ENCODE measurements at places on chromosomes 12 and 14.

DNA sequence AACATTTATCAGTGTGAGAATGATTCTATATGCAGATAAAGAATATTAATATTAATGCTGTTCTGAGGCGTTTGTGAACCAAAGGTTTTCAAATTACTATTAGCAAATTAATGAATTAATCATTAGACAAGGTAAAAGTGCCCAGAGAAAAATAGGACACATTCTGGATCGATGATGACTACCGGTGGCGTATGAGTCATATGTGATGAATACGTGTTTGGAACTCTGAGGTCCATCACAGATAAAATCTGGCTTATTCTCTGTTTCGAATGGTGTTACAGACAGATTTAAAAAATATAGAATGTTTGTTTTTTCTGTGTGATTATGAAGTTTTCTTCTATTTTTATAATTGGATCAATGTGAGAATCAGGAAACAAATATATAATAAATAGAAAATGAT, 79.2 kb upstream of the RTL1 start:
- DNase-seq, result no peak

DNA sequence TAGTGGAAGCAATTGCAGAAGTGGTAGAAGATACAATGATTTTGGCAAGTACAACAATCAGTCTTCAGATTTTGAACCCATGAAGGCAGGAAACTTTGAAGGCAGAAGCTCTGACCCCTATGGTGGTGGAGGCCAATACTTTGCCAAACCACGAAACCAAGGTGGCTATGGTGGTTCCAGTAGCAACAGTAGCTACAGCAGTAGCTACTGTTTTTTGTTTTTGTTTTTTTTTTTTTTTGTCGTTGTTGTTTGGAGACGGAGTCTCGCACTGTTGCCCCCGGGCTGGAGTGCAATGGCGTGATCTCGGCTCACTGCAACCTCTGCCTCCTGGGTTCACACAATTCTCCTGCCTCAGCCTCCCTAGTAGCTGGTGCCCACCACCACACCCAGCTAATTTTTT, 47.4 kb downstream of the IFNG-AS1 start:
- no peak for DNase-seq

DNA sequence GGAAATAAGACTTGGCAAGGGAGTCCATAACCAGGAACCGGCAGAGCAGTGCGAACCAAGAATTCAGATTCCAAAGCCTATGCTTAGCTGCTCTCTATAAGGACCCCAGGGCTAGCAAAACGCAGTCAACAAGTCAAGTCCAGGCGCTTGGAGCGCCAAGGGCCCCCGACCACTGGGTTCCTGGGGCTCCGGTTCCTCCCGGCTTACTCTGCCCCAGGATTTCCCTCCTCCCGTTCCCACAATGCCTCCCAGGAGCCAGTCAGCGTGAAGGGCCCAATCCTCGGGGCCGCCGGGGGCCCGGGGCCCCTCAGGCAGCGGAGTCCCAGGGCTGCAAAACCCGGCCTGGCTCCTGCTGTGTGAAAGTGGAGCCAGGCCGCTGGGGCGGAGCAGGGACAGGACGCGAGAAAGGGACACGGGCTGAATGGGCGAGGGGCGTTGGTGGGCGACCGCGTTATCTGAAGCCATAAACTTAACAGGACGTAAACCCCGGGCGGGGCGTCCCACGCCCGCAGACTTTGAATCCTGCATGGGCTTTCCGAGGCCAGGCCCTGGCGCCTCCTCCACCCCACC, 1.5 kb downstream of the KRT8 start:
- peak; percentile 16 for DNase-seq

DNA sequence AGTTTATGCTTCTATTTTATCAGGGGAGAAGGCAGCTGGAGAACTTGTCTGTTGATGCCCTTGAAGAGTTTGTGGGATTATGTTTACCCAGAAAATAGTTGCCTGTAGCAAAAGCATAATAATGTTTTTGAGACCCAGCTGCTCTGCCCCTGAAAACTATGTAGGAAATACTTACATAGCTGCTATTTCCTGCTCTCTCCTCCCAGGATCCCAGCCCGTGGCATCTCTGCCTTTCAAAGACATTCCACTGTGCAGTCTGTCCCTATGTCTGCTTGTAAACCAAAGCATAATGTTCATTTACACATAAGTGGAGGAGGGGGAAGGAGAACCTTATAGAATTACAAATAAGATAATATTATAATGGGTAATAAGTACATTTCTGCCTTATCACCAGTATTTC, 198.7 kb downstream of the SYT1 start:
- no peak for DNase-seq

GRCh38 chr14:60975551-60975950, 5.3 kb downstream of the TRMT5 start:
- no peak for DNase-seq

Data from effector CD4-positive, alpha-beta T cell (primary cell).